Kidney (tissue), 22 donors: ENCODE measurements at places on chromosomes 7 and 10. TPM values are rescaled to one million over a fixed set of nuclear protein-coding genes. Genes with fewer than 3 reads are reported as not detected.

- no peak for DNase-seq
Observed at GRCh38 chr7:81245353-81245752, 326.5 kb upstream of the SEMA3C start.

- no peak for DNase-seq
Observed at GRCh38 chr7:7452119-7452518, 83.6 kb downstream of the COL28A1 start.

GRCh38 chr10:88413412-88413811 lies 169.7 kb downstream of the RNLS start:
- no peak for DNase-seq

DNA sequence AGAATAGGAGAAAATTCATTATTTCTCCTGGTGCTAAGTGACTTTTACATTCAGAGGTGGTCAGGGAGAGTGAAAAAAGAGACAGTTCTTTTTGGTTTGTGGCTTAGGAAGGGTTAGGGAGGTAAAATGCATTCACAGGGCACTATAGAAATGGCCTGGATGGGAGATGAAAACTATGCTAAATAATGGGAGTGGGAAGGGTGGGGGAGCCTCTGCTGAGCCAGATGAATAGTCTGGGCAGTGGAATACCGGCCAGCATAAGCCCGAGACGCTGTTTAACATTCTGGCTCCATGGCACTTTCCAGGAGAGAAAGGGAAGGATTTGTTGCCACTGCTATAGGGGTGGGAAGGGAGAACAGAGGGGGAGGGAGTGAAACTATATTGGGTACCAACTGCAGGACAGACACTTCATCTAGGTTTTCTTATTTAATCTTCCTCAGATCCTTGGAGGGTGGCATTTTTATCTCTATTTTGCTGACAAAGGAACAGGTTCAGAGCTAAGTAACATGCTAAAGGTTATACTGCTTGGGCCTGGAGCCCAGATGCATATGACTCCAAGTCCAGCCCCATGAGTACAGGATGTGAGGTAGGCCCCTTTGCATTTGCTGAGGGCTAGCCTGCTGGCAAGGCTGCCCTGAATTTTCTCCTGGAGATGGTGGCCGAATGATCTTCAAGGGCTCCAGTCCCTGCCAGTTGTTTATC lies 372.4 kb downstream of the CCSER2 start:
- no peak for DNase-seq

Gene SCD
- 8.7 TPM for total RNA-seq

- peak; percentile 5 for DNase-seq
Observed at GRCh38 chr10:49367600-49367999, 28.3 kb downstream of the DRGX start.

Gene GJC3
- total RNA-seq = not detected

Gene RNLS
- total RNA-seq = 21.1 TPM

Gene EPHA1
- 22.3 TPM for total RNA-seq

- no peak for DNase-seq
Observed at GRCh38 chr10:132102717-132103110, 37.0 kb downstream of the JAKMIP3 start.

Gene ZKSCAN1
- 76.6 TPM for total RNA-seq

Gene NODAL
- not detected for total RNA-seq

- peak; percentile 53 for DNase-seq
Observed at GRCh38 chr7:416761-417624, 102.7 kb downstream of the PDGFA start.

DNA sequence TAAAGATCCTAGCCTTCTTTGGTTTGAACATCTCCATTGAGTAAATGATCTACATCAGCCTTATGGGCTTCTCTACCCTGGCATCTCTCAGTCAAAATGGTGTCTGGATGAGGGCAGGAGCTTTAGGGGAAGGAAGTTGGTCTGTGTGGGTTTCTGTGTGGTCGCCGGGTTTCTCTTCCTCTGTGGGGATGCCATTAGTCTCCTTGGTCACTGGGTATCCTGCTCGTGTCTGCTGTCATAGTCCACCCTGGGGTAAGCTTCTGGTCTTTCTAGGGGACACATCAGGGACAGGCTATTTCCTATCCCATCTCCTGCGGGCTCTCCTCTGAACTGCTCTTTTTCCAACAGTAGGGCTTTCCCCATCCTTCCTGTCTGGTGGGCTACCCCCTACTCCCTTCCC lies 150.3 kb upstream of the NPY start:
- DNase-seq = no peak

DNA sequence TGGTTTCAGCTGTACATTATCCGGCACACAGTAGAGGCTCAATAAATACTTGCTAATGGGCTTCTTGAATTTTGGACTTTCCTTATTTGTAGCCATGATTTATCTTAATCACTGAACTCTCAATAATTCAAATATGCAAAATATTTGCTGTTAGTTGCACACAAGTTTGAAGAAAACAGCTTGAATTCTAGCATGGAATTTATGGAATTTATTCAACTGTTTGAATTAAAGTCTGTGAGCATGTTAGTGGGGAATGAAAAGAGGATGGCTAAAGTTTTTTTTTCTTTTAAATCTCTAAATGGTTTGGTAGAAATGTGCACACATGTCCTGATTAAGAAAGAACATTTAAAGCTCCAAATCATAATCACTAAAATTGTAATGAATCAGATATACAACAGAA lies 42.5 kb downstream of the SIRT1 start:
- DNase-seq = no peak

GRCh38 chr10:82472406-82473335 lies 597.7 kb downstream of the NRG3 start:
- DNase-seq = no peak

Gene DOCK1
- total RNA-seq = 81.7 TPM

Gene PAPSS2
- 84.2 TPM for total RNA-seq

GRCh38 chr10:36344240-36345174 lies 702.4 kb upstream of the FZD8 start:
- DNase-seq = no peak

Gene LRRC4
- 1.6 TPM for total RNA-seq

- DNase-seq = no peak
Observed at GRCh38 chr10:84226616-84227015, 1.3 kb upstream of the LRIT2 start.

GRCh38 chr7:130941322-130942210 lies 207.6 kb upstream of the KLF14 start:
- no peak for DNase-seq

DNA sequence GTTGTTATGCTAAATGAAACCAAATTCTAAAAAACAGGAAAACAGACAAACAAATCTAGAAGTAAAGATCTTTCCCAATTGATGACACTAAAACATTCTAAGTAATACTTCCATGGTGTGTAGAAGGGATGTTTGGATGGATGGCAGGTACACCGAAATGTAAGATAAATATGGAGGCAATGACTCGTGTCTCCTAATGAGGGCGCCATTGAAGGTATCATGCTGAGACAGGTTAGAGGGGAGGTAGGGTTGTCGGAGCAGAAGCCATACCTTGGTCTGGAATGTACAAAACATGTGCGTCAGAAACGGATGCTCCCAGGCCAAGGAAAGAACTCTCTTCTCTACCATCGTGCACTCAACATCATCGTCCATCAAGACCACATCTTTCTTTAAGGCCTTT lies 101.4 kb downstream of the PRKCQ start:
- no peak for DNase-seq

DNA sequence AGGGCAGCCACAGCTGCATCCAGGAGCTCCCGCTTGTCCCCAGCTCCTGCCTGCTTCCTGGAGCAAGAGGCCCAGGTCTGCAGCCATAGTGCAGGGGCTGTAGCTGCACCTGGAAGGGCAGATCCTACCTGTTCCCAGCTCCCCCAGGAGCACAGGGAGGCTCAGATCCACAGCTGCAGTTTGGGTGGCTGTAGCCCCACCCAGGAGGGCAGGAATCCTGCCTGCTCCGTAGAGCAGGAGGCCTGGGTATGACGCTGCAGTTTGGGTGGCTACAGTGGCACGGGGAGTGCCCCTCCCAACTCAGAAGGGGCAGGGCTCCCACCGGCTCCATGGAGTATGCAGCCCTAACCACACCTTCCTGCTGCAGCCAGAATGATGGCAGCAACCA lies 26.7 kb upstream of the CDCA7L start:
- DNase-seq = no peak

GRCh38 chr7:40622941-40623501 lies 488.2 kb downstream of the SUGCT start:
- DNase-seq = no peak

DNA sequence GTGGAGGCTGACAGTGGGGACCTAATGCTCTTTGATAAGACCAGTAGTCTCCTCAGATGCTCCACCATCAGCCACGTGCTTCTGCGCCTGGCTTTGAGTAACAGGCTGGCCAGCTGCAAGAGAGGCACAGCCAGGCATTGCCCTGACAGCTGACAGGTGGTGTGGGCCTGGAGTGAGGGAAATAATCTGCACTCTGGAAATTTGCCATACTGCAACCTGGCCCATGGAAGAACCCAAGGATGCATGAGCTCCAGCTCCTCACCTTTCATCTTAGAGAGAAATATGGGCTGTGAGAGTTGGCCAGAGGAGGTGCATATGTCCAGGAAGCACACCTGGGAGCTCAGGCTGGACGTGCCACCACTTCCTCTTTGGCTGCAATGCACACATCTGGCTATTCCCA lies 118.9 kb downstream of the PLXDC2 start:
- no peak for DNase-seq

DNA sequence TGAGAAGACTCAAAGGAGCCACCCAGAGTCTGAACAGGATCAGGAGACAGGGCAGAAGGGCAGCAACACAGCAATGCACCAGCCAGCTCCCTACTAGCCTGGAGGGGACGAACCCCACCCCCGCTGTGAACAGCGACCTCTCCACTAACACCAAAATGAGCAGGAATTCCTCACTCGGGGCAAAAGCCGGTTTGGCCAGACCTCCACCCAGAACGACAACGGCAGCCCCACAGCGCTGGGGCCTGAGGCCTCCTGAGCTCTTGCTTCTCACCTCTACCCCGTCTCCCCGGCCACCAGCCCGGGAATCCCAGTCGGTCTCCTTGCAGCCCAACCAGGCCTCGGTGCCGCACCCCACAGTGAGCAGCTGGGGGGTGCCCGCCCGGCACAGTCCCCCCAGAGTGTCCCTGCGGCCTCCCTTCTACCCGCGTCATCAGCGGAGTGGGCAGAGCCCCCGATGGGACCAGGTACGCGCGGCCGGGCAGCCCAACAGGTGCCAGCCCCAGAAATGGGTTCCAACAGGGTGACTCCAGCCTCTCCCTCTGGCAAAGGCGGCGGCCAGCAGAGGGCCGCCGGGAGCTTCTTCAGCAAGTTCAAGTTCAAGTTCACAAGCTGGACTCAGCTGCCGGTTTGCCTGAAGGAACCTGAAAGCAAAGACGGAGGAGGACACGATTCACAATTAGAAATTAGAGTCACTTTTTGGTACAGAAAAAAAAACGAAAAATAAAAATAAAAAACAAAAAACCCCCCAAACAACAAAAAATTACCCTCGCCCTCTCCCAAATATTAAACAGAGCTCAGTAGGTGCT lies 129.0 kb downstream of the MARCHF5 start:
- peak; percentile 68 for DNase-seq

Gene SFTPA1
- not detected for total RNA-seq

DNA sequence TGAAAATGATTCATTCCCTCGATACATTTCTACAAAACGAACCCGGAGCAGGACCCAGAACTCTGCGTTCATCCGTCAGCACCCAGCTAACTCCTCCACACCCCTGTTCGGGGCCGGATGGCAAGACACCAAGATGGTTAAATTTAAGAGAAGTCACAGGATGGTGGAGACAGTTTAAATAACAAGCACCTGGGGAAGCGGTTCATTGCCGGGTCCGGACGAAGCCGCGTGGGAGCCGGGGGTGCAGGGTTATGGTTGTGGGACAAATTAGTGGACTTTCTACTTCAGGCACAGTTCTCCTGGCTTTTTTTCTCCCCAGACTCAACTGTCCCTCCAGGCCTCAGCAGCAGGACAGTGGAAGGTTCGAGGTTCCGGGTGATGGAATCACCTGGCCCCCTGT lies 45.4 kb downstream of the ASB13 start:
- no peak for DNase-seq

GRCh38 chr10:26269754-26270153 lies 53.2 kb downstream of the GAD2 start:
- DNase-seq = peak; percentile 20

Gene GIMAP5
- total RNA-seq = 30.0 TPM

Gene PNLIPRP1
- not detected for total RNA-seq

- peak; percentile 66 for DNase-seq
Observed at GRCh38 chr7:143387156-143387975, 6.2 kb downstream of the ZYX start.

Gene PDE6C
- total RNA-seq = not detected

Gene PILRA
- 18.8 TPM for total RNA-seq

Gene GIMAP4
- 61.4 TPM for total RNA-seq

- DNase-seq = no peak
Observed at GRCh38 chr10:99673492-99673891, 14.2 kb downstream of the ENTPD7 start.

DNA sequence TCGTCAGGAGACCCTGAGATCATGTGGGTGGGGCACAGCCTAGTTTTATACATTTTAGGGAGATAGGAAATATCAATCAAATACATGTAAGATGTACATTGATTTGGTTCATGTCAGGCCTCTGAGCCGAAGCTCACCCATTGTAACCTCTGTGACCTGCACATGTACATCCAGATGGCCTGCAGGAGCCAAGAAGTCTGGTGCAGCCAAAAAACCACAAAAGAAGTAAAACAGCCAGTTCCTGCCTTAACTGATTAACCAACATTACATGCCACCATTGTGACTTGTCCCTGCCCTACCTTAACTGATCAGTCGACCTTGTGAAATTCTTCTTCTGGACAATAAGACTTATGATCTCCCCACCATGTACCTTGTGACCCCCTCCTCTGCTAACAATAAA lies 16.0 kb upstream of the LRRC61 start:
- DNase-seq = no peak

Gene WBP1L
- 55.7 TPM for total RNA-seq

DNA sequence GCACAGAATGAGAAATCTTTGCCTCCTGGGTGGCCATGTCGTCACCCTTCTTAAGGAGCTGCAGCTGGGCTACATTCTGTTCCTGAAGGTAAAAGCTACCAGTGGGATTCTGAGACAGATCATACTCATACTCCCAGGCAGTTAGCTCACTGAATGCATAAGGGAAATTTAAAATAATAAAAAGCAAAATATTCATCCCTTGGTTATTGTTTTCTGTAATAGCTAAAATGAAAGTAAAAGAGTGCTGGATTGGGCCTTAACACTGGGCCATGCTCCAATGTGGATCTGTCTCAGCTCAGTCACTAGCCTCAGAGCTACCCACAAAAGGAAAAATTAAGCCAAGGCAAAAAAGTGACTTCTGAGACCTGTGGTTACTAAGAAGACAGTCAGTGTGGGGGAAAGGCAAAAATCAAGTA lies 8.9 kb upstream of the DYNC2I1 start:
- DNase-seq = no peak
